ENCODE measurements at places on chromosomes 3 and 15. TPM values are rescaled to one million over a fixed set of nuclear protein-coding genes. Genes with fewer than 3 reads are reported as not detected.

DNA sequence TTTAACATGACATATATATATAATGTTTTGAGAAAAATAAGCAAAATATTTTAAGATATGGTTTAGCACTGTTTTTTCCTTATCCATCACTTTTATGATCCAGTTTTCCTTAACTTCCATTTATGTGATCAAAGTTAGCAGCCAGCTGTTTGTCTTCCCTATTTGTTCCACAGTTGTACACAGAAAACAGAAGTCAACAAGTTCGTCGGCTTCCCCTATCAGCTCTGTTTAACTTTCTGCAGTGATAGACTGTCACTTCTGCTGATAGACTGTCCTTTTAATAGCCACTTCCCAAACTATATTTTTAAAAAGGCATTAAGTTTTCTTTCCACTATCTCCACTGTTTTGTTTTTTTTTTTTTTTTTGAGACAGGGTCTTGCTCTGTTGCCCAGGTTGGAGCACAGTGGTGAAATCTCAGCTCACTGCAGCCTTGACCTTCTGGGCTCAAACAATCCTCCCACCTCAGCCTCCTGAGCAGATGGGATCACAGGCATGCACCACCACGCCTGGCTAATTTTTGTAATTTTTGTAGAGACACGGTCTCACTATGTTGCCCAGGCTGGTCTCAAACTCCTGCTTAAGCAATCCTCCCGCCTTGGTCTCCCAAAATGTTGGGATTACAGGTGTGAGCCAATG, 7.2 kb downstream of the FSD2 start:
- DNase-seq, result no peak

Gene GHSR
- polyA plus RNA-seq, result not detected

Gene CLRN1
- polyA plus RNA-seq, result 0.19 TPM

Gene LSG1
- polyA plus RNA-seq, result 24.5 TPM
